Muscle of leg (tissue), 16 donors: ENCODE measurements at places on chromosomes 3 and 15. TPM values are rescaled to one million over a fixed set of nuclear protein-coding genes. Genes with fewer than 3 reads are reported as not detected.

GRCh38 chr15:58746174-58746573 lies 3.3 kb downstream of the ADAM10 start:
- no peak overlapping the region for H3K4me3 ChIP-seq
- no peak for DNase-seq
- H3K36me3 ChIP-seq = no peaks in the 10 kb centered on the region

DNA sequence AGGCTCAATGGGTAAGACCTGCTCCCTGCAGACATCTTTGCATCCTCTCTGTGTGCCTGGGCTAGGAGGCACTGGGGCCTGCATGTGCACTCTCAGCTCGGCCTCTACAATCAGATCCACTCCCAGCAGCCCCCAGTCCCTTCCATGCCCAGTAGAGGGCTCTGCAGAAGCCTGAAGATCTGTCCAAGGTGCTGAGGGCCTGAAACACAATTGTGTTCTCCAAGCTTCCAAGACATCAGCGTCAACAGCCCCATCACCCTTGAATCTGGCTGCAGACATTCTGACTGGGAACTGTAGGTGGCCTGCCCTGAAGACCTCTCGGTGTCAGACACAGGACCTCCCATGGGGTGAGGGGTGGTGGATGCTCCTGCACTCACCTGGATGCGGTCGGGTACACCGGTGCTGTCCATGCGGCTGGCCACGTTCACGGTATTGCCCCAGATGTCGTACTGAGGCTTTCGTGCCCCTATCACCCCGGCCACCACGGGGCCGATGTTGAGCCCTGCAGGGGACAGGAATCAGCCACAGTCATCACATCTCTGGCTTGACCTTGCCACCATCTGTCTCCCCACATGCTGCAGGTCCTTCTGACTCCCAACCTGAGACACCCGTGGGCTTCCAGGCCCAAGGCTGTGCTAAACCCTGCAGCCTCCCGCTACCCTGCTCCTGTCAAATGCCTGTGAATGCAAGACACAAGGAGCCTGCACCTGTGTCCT lies 84.7 kb downstream of the SEC22A start:
- DNase-seq = peak; percentile 66
- H3K27ac ChIP-seq = no peak overlapping the region
- no peaks in the 10 kb centered on the region for H3K27me3 ChIP-seq
- no peaks in the 10 kb centered on the region for H3K4me1 ChIP-seq

- H3K4me1 ChIP-seq = peaks cover 39% of the 10 kb centered on the region
- H3K27me3 ChIP-seq = no peaks in the 10 kb centered on the region
- no peaks in the 10 kb centered on the region for H3K36me3 ChIP-seq
- H3K4me3 ChIP-seq = no peak overlapping the region
Observed at GRCh38 chr15:101126618-101127505, 125.0 kb downstream of the CHSY1 start.

DNA sequence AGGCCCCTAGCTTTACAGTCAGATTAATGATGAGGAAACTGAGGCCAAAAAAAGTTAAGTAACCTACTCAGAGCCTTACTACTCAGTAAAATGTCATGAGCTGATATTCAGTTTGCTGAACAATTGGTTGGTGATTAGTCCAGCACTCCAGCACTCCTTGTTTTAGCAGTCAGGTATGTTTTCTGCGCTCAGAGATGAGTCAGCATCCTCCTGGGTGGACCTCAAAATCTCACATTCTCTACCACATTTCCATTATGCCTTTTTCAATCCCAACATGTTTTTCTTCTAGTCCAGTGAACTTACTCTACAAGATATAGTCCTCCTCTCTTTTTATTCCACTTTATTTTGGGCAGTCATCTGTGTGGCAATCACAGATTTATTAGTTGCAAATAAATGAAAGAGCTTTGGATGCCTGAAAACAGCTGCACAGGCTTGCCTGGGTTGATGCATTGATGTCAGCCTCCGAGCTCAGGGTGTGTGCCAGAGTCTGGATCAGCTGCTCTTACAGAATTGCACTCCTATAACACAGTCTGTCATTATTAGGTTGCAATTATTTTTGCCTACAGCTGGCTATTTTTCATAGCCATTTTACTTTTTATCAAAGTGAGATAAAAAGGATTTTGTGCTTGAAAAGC lies 133.2 kb downstream of the ARPP21 start:
- H3K27ac ChIP-seq = peak overlapping the region; percentile 56
- H3K27me3 ChIP-seq = no peaks in the 10 kb centered on the region
- H3K4me1 ChIP-seq = peaks cover 2% of the 10 kb centered on the region
- DNase-seq = peak; percentile 83

The SLC35G2 gene
- 2.7 TPM for total RNA-seq

The PAQR5 gene
- total RNA-seq = 0.13 TPM

The MINAR1 gene
- total RNA-seq = 2.8 TPM
